OCI-LY7 (cell line): ENCODE measurements at places on chromosomes 11 and 22. TPM values are rescaled to one million over a fixed set of nuclear protein-coding genes. Genes with fewer than 3 reads are reported as not detected.

DNA sequence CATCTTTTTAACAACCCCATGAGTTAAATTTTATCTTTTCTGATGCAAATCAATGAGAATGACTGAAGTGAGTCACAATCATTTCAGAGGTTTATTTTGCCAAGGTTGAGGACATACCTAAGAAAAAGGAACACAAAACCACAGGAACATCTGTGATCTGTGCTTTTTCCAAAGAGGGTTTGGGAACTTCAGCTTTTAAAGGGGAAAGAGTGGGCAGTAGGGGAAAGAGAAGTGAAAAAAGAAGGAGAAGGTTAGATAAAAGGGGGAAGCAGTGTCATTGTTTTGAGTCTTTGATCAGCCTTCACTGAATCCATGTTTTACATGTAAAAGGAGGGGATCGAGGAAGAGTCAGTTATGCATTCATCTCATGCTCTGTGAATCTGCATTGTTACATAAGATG, 45.3 kb upstream of the SPON1 start:
- DNase-seq, result no peak

GRCh38 chr11:27291954-27292636, 70.9 kb downstream of the CCDC34 start:
- DNase-seq, result no peak

The GTSE1 gene
- 109 and 114 TPM in 2 replicates for total RNA-seq

DNA sequence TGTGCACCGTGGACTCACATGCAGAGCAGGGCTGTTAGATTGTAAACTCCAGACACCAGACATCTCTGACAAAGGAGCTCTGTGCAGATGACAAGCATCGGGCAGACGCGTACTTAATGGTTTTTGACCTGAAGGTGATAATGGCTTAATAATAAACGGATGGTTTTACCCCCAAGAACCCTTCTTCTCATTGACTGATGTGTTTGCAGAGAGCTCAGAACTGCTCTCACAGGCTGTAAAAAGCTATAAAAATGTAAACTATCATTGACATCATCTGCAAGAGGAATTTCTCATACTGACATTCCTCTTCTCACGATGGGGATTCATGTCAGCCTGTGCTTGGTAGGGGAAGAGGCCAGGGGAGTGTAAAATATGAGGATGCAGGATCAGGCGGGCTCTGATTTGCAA, 8.6 kb upstream of the ARHGAP8 start:
- no peak for DNase-seq

GRCh38 chr11:90874281-90874680, 651.4 kb upstream of the CHORDC1 start:
- DNase-seq, result no peak

The CDC42EP2 gene
- 1.7 and 3.9 TPM in 2 replicates for total RNA-seq

DNA sequence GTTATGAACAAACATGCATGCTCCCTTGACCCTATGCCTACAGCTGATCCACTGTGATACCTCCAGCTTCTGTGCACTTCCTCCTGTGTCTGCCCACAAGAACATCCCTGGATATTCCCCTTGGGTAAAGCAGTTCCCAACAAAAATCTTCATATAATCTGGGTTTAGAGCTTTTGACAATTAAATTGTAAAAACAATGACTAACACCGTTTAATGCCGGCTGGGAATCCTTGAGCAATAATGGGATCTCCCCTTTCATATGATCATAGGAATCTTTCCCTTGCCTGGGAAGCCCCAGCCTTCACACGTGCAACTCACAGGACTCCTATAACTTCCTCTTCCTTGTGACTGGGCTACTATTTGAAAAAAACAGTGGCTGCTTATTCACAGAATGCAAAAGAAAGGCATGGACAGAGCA, 6.3 kb upstream of the ZC3H12C start:
- DNase-seq, result no peak

DNA sequence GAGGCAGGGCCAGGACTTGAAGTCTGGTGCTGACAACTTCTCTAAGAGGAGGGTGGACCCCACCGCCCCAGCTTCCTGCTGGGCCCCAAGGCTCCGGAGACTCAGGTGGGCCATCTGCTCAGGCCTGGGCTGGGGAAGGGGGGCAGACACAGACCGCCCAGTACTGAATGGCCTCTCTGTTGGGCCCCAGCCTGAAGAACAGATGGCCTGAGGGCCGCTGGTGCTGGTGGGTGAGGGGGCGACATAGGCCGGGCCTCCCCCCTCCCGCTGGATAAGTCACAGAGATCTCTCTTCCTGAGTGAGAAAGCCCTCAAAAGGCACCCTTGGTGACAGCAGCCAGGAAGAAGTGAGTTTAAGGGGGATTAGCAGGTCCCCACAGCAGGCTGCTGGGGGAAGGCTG, 12.5 kb upstream of the TP53I11 start:
- no peak for DNase-seq

The FREY1 gene
- total RNA-seq, result 3.7 and 4.3 TPM in 2 replicates
